ENCODE measurements at places on chromosomes 2 and 18.

- DNase-seq = no peak
Observed at GRCh38 chr2:179432751-179433150, 168.1 kb upstream of the SESTD1 start.

GRCh38 chr2:233152541-233152940, 92.4 kb downstream of the INPP5D start:
- no peak for DNase-seq

DNA sequence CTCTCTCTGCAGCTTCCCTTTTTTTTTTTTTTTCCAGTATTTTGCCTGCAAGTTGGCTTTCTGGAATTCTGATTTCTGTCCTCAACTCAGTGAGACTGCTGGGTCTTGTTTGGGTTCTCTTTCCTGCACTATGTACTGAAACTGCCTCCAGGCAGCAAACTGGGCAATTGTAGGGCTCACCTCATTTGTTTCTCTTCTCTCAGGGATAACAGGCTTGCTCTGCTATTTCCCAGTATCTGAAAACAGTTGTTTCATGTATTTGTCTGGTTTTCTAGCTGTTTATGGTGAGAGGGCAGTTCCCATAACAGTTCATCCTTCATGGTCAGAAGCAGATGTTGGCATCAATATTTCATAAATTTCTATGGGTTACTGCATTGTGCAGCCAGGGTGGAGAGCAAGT, 206.0 kb downstream of the CYRIA start:
- no peak for DNase-seq

DNA sequence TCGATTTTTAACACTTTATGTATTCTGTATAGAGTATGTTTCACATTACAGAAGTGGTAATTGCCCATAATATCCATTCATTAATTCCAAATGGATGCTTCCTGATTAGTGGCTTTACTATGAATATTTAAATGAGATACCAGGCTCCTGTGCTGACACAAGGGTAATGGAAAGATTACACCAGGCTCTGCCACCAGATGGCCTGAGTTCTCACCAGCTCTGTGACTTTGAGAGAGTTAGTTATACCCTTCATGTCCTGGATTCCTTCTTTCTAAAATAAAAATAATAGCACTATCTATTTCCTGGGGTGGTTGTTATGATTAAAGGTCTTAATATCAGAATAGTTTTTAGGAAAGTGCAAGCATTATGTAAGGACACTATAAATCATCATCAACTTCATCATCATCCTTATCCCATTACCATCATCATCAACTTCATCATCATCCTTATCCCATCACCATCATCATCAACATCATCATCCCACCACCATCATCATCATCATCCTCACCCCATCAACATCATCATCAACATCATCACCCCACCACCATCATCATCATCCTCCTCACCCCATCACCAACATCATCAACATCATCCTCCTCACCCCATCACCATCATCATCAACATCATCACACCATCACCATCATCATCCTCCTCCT, 151.8 kb downstream of the DNER start:
- no peak for DNase-seq

- DNase-seq = no peak
Observed at GRCh38 chr2:26035090-26035743, 1.3 kb downstream of the RAB10 start.

DNA sequence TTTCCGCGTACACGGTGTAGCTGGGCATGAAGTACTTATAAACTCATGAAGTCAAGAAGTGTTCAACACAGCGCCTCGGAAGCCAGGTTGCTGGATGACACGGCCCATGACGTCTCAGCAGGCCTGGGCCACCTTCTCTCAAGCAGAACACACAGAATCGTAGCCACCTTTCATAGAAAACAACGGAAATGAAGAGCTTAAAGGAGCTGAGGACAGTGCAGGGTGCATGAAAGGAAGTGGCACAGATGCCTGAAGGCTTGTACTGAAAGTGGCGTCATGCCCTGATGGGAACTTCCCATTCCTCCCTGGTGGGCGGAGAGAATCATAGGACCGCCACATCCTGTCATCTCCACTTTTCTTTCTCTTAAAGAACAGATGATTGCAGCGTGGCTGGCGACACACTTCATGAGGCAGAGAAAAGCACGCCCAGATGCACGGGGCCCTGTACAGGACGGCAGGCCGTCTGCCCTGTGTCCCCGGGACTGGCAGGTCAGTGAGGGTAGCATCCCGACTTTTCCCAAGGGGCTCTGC, 31.1 kb downstream of the HDAC4 start:
- DNase-seq = peak; percentile 72

Measured in stimulated activated CD4-positive, alpha-beta T cell treated with anti-CD3 and anti-CD28 coated beads, Interleukin-12 subunit alpha, Interleukin-12 subunit beta, amount 100 ng/mL, for 48 hours (primary cell).